Stimulated activated naive CD8-positive, alpha-beta T cell treated with anti-CD3 and anti-CD28 coated beads, Interleukin-15, Interleukin-2, amounts not matched to agents 100 U/mL and 50 U/mL, for 24 hours (primary cell): ENCODE measurements at places on chromosomes 2 and 18.

GRCh38 chr2:194591192-194591591 lies 1065.8 kb upstream of the SLC39A10 start:
- no peak for DNase-seq

DNA sequence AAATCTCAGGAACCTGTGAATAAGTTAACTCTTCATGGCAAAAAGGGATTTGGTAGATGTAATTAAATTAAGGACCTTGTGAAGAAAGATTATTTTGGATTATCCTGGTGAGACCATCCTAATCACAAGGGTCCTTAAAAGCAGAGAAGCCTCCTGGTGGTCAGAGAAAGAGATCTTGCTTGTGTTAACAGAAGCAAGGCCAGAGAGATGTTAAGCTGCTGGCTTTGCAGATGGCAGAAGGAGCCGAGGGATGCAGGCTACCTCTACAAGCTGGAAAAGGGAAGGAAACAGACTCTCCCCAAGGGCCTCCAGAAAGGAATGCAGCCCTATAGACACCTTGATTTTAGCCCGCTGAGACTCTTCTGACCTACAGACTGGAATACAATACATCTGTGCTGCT lies 197.0 kb downstream of the STK39 start:
- no peak for DNase-seq

- no peak for DNase-seq
Observed at GRCh38 chr18:2237706-2238105, 333.6 kb downstream of the METTL4 start.

- no peak for DNase-seq
Observed at GRCh38 chr2:182230561-182230960, 196.3 kb downstream of the PDE1A start.

DNA sequence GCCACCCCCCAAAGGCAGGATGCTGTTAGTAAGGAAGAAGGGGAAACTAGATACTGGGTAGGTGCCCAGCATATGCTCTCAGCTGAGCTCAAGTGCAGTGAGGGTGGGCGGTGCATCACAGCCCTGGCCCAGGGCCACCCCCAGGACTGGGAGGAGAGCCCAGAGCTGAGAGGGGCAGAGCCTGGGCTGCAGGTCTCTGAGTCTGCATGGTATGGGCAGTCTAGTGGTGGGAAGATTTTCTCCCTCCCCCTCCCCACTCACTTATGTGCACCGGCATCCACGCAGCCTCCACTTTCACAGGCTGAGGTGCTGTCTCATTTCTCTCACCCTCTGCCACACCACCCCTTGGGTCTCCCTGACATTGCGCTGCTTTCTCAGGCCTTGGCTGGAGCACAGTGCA lies 48.5 kb upstream of the CAB39 start:
- peak; percentile 40 for DNase-seq

DNA sequence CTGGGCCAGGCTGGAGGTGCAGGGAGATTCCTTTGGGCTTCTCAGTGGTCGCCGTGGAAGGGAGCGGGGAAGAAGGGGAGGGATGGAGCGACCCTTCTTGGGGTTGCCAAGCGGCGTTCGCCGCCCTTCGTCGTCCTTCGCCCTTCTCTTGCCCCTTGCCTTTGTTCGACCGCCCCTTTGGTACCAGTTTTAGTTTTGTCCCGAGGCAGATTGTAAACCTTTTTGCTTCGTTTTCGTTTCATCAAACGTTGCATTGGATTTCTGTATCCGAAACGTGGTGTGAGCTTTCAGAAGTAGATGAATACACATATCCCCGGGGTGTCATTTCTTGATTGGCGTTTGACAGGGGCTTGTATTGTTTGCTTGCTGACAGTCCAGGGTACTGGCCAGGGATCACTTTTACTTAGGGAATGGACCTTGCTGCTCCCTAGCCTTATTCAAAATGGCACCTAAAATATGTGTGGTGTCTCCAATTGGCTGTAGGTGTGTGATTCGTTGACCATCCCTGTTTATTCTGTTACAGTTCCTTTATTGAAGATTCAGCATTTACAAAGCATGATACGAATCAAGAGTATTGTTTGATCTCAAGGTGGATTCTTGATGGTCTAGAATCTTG lies 788 bp downstream of the USP14 start:
- no peak for DNase-seq

DNA sequence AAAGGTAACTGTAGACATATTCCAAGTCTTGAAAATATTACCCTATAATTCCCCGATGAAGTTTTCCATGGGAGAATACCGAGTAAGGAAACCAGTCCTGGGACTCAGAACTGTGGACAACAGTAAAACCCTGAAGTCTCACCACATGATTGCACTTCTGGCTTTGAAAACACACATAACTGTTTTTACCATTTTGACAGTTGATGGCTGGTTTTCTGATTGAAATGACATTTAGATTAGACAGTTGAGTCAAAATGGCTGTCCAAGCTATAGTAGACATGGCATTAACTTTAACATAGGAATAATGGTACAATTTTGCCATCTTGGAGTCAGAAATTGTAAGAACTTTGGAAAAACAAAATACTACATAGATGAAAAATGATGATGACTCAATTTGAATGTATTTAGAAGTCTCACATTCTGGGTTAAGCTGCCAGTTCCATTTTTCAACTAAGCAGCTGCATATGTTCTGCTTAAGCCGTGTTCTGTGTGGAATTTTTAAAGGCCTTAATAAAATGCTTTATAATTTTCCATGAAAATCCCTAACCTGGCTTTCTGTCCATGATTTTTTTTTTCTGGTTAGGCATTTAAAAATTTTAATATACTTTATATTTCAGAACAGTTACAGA lies 38.3 kb upstream of the WIPF1 start:
- no peak for DNase-seq

DNA sequence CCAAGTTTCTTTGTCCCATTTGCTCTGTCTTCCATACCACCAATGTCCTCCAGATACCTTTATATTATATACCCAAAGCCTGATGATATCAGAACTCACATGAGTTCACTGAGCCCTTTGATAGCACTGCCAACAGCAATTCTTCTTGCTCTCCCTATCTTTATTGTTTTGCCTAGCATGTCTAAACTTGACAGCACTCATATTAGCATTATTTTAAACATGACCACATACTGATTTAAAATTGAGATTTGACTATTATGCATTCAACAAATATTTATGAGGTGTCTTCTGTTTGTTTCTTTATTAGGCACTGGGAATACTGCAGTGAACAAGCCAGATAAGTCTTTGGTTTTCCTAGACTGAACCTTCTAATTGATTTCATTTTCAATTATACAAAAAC lies 587.3 kb upstream of the GCFC2 start:
- no peak for DNase-seq

GRCh38 chr2:46002507-46002883 lies 294.7 kb upstream of the EPAS1 start:
- no peak for DNase-seq

DNA sequence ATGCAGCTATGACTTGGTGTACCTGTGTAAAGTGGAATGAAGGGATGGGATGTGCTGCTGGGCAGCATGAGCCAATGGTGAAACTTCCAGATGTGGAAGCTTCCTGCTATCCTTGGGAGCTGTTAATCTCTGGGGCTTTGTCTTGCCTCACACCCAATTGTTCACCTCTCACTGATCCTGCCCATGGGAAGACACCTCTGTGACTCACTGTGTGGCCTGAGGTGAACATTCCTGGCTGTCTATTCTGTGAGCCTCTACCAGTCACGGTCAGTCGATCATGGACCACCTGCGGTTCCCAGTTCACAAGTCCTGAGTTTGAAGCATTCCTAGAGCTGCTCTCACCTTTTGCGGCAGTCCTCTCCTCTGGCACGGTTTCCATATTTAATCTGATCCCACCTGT lies 12.1 kb downstream of the NEURL3 start:
- DNase-seq: no peak

DNA sequence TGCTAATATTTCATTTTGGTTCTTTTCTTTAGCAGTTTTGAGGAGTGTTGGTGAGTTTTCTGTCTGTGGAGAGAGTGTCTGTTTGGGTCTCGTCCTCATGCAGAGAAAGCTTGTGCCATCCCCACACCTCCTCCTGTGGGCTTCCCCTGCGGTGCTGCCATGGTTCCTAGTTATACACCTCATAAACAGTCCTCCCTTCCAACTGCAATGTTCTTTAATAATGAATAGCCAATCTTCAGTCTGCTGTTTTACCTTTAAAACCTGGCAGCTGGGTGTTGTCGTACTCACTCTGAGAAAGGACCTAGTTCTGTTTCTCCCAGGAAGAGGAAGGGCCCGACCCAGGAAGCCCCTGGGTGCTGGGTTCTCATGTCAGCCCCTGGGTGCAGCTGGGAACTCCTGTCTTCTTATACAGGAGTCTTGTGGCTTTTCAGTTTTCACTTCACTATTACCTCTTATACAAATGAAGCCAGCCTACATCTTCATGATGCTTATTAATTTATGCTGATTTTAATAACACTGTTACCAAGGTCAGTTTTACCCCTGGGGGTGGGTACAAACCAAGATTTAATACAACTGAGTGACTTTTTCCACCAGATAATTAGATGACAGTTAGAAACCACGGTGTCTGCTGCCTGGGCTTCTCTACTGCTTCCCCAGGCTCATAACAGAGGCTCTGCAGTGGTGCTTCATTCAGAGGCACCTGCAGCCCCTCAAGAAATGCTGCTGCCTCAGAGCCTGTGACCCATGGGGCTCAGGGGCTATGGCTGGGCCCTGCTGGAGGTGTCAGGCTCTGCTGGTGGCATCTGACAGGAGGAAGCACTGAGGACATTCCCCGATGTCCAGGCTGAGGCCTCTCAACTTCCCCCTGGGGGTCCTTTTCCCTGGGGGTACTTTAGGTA lies 59.1 kb downstream of the COA5 start:
- no peak for DNase-seq

- no peak for DNase-seq
Observed at GRCh38 chr2:161546635-161547034, 77.6 kb upstream of the SLC4A10 start.

DNA sequence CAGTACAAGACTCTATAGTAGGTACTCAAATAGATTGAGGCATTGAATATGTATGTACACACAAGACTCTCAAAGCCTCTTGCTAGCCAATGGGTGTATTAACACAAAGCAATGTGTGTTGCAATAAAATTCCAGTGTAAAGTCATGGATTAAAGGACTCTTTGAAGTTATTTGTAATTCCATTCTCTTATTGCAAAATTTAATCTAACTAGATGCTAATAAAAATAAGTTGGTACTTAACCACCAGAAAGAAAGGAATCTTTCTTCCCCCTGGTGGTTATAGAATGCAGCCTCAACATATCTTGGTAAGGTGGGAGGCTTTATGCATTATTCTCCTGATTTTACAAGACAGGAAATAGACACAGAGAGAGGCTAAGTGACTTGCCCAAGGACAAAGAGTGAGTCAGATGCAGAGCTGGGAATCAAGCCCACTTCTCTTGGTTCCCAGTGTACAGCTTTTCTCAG lies 18.0 kb downstream of the LRP1B start:
- DNase-seq: no peak

- no peak for DNase-seq
Observed at GRCh38 chr2:205827809-205828365, 145.6 kb downstream of the NRP2 start.

- DNase-seq: no peak
Observed at GRCh38 chr2:168255866-168256265, 8.5 kb upstream of the STK39 start.

- no peak for DNase-seq
Observed at GRCh38 chr2:213125646-213126347, 25.6 kb downstream of the IKZF2 start.

GRCh38 chr2:67515056-67515455 lies 117.9 kb downstream of the ETAA1 start:
- no peak for DNase-seq

GRCh38 chr2:113886479-113887008 lies 3.3 kb upstream of the ACTR3 start:
- peak; percentile 66 for DNase-seq

DNA sequence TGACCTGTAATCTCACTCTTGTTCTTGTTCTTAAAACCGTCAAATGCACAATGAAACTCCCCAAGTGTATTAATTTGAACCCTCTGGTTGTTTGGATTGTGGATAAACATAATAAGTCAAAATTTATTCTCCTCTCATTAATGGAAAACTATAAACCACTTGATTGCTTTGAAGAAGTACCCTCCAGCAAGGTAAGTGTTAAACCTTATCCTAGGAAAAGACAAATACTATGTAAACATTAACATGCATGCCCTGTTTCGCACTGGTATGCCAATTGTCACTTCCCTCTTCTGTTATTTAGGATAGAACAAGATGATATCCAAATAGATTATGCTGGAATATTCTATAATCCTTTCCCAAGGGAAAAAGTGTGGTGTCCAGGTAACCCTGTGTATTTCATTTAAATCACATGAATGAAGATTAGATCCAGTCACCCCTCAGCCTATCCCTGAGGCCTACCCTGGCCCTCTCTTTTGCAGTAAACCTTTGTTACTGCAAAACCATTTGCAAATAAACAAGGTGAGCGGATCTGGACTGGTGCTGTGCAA lies 1.3 kb downstream of the ADI1 start:
- DNase-seq: no peak

GRCh38 chr18:693466-694187 lies 18.8 kb downstream of the ENOSF1 start:
- DNase-seq: no peak

DNA sequence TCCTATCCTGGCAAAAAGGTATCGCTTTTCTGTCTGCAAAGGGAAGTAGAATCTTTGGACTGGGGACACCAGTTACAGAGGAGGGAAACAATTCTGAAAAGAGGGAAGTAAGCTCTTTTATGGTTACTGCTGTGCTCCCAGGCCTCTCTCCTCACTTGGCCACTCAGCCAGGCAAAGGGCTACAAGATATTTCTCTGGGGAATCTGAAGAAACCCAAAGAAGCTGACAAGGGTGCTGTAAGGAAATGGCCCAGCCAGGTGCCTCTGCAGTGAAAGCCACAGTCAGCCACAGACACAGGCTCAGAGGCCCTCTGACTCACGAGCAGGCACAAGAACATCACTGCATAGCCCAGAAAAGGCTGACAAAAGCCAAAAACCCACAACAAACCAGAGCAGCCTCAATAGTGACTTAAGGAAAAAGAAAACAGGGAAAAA lies 5.8 kb downstream of the HDLBP start:
- peak; percentile 66 for DNase-seq

GRCh38 chr18:76752400-76752799 lies 70.0 kb upstream of the ZNF236 start:
- DNase-seq: no peak

- no peak for DNase-seq
Observed at GRCh38 chr2:162261032-162261945, 18.0 kb upstream of the FAP start.

DNA sequence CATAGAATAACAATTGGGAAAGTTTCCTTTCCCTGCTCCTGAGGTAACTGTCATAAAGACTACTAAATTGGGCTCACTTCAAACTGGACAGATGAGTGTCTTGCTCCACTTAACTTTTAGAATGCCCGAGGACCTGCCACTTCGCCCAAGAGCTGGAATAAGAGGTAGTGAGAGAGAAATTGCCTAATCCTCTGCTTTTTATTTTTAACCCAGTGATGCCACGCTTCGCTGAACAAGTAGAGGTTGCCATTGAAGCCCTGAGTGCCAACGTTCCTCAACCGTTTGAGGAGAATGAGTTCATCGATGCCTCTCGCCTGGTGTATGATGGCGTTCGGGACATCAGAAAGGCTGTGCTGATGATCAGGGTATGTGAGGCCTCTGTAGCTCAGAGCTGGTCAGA lies 269.4 kb upstream of the LRRTM1 start:
- DNase-seq: no peak
